ENCODE measurements at places on chromosomes 5 and 9. TPM values are rescaled to one million over a fixed set of nuclear protein-coding genes. Genes with fewer than 3 reads are reported as not detected.

CDKN2A gene
- not detected for total RNA-seq

TICAM2 gene
- 0.03 TPM for total RNA-seq

SPINK6 gene
- not detected for total RNA-seq

DNA sequence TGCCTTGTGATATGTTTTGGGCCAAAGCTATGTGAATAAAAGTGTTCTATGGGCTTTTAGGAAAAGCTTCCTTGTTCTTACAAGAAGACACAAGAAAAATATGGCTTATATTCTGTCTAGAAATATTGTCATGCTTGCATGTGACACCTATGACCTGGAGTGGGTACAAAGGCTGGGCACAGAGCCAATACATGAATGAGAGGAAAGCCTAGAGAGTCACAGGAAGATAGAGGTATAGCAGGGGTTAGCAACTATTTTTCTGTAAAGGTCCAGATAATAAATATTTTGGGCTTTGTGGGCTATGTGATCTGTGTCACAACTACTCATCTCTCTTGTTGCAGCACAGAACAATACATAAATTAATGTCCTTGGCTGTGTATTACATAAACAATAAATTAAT, 196.6 kb upstream of the CD180 start:
- DNase-seq, result no peak

DNA sequence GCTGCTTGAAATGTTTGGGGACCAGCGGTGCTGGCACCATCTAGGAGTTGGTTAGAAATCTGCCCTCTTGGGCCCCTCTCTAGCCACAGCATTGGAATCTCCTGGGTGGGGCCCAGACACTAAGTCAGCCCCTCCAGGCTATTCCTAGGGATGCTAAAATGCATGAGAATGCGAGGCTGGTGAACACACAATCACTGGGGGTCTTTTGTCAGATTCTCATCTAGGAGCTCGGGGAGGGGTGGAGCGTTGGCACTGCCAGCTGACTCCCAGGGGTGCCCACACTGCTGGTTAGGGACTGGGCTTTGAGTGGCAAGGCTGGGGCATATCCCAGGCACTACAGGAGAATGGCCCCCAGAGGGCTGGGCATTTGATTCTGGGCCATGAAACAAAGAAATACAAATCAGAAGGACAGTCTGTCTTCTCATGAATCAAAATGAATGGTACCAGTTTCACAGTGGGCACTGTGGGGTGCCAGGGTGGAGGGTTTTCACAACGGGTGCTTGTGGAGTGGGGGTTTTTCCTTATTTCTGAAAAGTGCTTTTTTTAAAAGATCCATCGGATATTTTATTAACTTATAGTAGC, 127.8 kb upstream of the RAPGEF1 start:
- no peak for DNase-seq

GRCh38 chr9:70569070-70569772, 154.8 kb upstream of the KLF9 start:
- no peak for DNase-seq

GRCh38 chr9:75181750-75182149, 93.4 kb downstream of the OSTF1 start:
- DNase-seq, result no peak

GRCh38 chr5:7464182-7464581, 68.2 kb downstream of the ADCY2 start:
- peak; percentile 65 for DNase-seq
